ENCODE measurements at places on chromosomes 7 and 10.
A peak's percentile ranks its signal among the peaks of the same experiment; 100 is the strongest.

- no peak for DNase-seq
Observed at GRCh38 chr10:124245806-124246440, 152.5 kb upstream of the CHST15 start.

DNA sequence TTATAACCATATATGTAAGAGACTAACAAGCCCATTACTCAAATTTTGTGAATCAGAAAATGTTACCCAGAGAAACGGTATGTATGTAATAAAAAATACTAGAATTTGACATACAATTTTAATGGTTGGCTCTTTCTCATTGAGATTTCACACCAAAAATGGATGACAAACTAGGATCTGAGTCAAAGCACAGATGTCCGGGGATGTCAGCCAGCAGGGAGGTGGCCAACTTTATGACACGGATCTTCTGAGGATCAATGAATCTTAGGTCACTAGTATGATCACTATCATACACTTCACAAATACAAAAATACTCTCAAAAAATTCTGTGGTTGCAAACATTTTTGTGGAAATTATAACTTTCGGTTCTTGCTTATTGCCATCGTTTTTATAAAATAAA, 173.5 kb upstream of the NFE2L3 start:
- no peak for DNase-seq

DNA sequence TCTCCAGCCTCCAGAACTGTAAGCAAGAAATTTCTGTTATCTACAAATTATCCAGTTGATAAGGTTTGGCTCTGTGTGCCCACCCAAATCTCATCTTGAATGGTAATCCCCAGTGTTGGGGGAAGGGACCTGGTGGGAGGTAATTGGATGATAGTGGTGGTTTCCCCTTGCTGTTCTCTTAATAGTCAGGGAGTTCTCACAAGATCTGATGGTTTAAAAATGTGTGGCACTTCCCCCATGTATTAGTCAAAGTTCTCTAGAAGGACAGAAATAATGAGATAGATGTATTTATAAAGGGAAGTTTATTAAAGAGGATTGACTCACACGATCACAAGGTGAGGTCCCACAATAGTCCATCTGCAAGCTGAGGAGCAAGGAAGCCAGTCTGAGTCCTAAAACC, 56.2 kb upstream of the APBB1IP start:
- DNase-seq: no peak

DNA sequence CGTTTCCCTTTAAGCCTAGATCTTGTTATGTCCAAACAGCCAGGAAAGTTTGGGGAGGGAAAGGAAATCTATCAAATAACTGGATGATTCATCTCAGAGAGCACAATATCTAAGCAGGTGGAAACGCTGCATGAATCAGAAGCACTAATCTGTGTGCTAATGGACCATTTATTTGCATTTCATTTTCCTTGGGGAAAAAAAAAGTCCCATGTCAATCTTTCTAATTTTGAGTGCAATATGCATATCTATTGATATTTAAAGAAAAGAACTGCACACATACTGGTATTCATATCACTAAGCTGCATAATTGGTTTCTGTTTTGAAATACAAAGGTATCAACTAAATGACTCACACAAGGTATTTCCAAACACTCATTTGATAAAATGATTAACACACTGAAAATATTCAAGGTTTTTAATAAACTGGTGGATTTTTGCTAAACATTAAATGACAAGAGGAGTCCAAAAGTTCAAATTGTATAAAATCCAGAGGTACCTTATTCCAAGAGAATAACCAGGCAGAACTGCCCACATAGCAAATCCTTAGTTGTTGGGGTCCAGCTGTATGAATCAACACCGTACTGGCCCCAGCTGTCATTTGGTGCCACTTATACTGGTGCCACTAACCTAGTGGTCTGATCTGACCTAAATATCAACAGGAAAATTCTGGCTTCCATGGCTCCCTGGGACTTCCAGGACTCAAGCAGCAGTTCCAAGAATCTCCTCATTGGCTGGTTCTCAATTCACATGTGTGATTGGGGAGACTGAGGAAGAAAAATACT, 122.2 kb upstream of the SP4 start:
- no peak for DNase-seq

- DNase-seq: no peak
Observed at GRCh38 chr7:104980440-104980839, 33.6 kb upstream of the KMT2E start.

GRCh38 chr7:158263110-158263963, 324.3 kb downstream of the PTPRN2 start:
- no peak for DNase-seq

DNA sequence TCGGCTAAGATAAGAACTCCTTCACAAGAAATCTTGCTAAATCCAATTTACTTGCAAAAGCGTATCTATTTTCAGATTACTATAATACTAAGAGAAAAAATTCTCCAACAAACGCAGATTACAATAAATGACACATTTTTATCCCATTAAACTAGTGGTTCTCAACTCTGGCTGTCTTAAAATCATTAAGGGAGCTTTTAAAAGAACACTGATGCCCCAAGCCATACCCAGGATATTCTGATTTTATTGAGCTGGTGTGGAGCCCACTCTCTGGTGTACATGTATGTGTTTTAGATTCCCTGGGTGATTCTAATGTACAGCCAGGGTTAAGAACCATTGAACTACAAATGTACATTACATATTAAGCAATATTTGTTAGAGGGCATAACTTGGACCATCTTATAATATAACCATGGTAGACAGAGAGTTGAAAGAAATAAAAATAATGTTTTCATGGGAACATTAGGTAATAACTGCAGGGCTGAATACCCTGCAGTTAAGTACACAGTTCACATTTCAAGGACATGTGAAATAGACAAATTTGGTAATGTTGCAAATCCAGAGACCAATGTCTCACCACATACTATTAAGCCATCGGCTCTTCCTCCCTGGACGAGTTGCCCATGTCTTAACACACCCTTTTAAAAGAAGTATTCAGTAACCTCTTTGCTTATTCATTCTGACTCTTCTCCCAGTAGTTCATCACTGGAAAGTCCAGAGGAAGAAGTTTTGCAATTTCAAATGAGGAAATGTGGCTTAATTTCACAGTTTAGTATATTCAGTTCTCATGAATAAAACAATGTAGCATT, 6.2 kb downstream of the GSAP start:
- no peak for DNase-seq

- DNase-seq: no peak
Observed at GRCh38 chr7:144987686-144988085, 151.8 kb upstream of the TPK1 start.

GRCh38 chr7:138924501-138925225, 56.5 kb downstream of the KIAA1549 start:
- DNase-seq: no peak

DNA sequence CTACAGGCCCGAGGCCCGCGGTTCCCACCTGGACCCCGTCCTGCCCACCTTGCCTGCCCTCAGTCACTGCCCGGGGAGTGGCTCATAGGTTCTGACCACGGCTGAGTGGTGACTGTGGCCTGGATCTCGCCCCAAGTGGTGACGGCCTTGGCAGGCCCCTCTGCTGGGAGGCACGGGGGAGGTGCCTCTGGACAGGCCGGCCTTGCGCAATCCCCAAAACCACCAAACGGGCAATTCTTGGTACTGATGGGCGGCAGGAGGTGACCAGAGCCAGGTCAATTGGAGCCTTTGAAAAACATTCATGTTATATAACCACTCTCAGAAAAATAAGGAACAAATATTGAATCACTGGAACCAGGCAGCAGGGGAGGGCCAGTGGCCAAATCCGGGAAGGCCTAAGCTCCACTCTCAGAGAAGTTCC, 83.4 kb downstream of the PRKAG2 start:
- no peak for DNase-seq

DNA sequence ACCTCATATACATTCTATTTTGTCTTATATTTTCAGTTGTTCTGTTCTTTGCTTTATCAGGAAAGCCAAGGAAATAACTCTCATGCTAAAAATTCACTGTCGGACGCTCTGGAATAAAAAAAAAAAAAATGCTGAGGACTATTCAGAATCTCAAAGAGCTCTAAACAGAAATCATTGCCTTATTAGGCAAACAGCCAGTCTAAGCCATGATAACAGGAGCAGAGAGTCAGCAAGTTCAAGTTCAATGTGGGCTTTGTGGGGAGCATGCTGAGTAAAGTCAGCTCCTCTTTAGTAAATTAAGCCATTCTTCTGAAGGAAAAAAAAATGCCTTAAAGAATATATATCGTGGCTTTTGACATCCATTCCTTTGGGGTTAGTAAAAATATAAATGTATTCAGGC, 13.6 kb upstream of the FAM13C start:
- DNase-seq: no peak

GRCh38 chr7:155490697-155491628, 33.0 kb downstream of the EN2 start:
- DNase-seq: peak; percentile 43

DNA sequence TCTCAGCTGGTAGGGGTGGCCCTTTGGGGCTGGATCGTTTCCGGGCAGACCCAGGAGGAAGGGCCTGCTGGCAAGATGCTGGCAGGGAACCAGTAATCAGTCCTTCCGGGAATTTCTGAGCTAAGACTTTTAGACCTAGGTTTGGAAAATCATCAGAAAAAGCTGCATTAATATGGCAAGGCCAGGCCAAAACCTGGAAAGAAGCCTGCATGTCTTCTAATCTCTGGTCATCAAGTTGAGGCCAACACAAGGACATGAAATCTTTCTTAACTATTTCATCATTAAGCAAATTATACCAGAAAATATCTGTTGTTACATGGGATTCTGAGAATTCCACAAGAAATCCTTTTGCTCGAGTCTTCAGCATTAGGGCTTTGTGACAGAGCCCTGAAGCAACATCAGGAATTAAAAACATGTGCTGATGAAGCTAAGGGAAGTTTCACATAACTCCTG, 19.9 kb downstream of the CPA1 start:
- DNase-seq: no peak

- no peak for DNase-seq
Observed at GRCh38 chr7:127980901-127981300, 50.3 kb downstream of the LRRC4 start.
